NCI-H526 (cell line): ENCODE measurements at places on chromosomes 16 and 17.
A peak's percentile ranks its signal among the peaks of the same experiment; 100 is the strongest.

- DNase-seq: no peak
Measured at GRCh38 chr17:10144982-10145381, 53.4 kb downstream of the GAS7 start.

- DNase-seq: no peak
Measured at GRCh38 chr17:73933164-73933766, 270.2 kb upstream of the RPL38 start.

DNA sequence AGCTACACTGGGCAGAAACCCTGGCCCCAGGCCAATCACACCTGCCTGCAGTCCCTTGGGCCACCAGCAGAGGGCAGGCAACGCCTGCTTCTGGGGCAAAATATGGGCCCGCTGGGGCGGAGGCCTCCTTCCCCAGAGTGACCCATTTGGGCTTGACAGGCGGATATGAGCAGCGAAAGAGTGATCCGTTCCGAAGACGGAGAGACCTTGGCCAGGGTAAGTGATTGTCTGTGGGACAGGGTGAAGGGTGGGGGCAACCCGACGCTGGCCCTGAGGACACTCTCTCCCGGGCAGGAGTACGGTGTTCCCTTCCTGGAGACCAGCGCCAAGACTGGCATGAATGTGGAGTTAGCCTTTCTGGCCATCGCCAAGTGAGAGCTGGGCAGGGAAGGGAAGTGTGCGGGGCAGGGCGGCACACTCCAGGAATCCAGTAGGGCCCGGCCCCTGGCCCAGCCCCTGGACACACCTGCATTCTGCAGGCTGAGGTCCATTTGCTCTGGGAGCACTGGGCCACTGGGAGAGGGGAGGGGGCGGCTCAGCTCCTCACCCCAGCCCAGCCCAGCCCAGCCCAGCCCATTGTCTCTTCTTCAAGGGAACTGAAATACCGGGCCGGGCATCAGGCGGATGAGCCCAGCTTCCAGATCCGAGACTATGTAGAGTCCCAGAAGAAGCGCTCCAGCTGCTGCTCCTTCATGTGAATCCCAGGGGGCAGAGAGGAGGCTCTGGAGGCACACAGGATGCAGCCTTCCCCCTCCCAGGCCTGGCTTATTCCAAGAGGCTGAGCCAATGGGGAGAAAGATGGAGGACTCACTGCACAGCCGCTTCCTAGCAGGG is 3.5 kb upstream of the NHERF1 start:
- peak; percentile 79 for DNase-seq

GRCh38 chr16:88784074-88784855 is 755 bp downstream of the PIEZO1 start:
- no peak for DNase-seq

- no peak for DNase-seq
Measured at GRCh38 chr17:37802712-37803416, 58.0 kb upstream of the HNF1B start.

DNA sequence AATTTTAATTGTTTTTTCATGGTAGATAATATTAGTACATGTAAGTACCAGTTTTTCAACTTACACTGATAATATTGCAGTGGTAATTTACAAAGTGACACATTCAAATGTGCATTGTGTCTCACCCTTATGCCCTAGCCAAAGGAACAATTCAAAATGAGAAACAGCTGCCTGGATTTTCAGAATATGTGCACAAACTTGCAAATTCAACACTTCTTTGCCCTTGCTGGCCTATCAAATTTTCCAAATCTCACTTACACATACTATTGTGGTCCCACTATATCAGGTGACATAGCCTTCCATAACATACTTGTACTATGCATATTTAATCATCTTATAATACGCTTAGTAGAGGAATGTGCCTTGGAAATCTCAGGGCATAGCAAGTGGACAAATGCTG is 32.6 kb upstream of the LRRC37A3 start:
- DNase-seq: no peak

GRCh38 chr17:66577041-66577440 is 257.9 kb upstream of the CACNG5 start:
- no peak for DNase-seq

GRCh38 chr17:42187833-42188232 is 2.6 kb upstream of the HCRT start:
- no peak for DNase-seq

- DNase-seq: no peak
Measured at GRCh38 chr16:63188086-63188771, 1152.0 kb upstream of the CDH8 start.
